ENCODE measurements at places on chromosomes 13 and 19. TPM values are rescaled to one million over a fixed set of nuclear protein-coding genes. Genes with fewer than 3 reads are reported as not detected.

The MIER2 gene
- 23.7 TPM for total RNA-seq

The FSD1 gene
- 8.6 TPM for total RNA-seq

The SERPINE3 gene
- total RNA-seq: not detected

The SYCN gene
- not detected for total RNA-seq

The MIPEP gene
- total RNA-seq: 29.0 TPM

The ATP7B gene
- total RNA-seq: 1.8 TPM

The TTYH1 gene
- total RNA-seq: not detected

Measured in A549 treated with ZK216348 at 1 μM for 4 hours (cell line).